ENCODE measurements at places on chromosomes 1 and 21.

- DNase-seq, result no peak
Measured at GRCh38 chr1:164577291-164577690, 18.3 kb downstream of the PBX1 start.

GRCh38 chr1:177119311-177119710 is 45.2 kb downstream of the ASTN1 start:
- no peak for DNase-seq

GRCh38 chr1:53586765-53587164 is 127.6 kb downstream of the DMRTB1 start:
- DNase-seq, result no peak

DNA sequence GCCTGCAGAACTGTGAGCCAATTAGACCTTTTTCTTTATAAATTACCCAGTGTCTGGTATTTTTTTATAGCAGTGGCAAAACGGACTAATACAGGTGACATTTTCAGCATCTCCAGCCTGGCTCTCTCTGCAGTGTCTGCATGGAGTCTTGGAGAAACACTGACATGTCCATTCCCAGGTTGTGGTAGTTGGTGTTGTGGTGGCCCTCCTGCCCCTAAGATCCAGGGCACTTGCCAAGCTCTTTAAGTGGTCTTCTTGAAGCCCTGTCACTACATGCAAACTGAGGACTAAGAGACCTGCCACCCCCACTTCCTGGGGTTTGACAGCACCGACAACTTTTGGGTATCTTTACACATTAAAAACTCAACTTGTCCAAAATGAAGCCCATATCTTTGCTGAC is 419.4 kb downstream of the NPHP4 start:
- DNase-seq, result no peak

DNA sequence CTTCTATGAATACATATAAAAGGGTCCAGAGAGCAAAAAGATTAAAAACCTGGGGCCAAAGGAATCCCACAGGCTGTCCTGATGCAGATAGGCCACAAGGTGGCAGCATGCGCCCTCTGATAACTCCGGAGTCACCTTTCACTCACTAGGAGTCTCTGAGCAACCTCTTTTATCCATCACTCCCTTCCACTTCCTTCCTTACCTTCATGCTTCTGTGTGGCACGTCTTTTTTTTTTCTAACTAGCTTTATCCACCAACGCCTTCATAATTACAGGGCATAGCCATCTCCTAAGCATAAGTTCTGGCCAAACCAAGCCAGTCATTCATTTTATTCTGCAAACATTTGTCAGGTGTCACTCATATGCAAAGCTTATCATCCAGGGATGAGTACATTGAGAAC is 3.9 kb upstream of the PGLYRP4 start:
- peak; percentile 74 for DNase-seq

GRCh38 chr1:172448995-172449584 is 5.2 kb upstream of the PIGC start:
- peak; percentile 93 for DNase-seq

GRCh38 chr1:22738522-22738921 is 27.9 kb downstream of the EPHB2 start:
- DNase-seq, result no peak

DNA sequence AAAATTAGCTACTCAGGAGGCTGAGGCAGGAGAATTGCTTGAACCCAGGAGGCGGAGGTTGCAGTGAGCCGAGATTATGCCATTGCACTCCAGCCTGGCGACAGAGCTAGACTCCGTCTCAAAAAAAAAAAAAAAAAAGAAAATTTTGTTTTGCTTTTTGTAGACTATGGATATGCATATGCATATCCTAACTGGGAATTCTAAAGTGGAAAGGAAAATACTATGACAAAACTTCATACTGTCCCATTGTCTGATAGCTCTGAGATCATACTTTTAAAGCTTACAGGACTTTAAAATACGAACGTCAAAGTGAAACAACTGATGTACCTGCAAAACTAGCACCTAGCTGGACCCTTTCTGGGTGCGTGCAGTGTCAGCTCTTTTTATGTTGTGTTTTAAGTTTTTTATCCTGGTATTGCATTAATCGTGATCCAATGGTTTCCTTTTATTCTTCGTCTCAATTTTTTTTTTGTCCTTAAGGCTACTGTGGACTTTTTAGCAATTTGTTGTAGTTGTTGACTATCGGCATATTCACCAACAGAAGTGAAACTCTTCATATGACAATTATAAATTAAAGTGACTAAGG is 19.2 kb downstream of the SPRTN start:
- DNase-seq, result no peak

DNA sequence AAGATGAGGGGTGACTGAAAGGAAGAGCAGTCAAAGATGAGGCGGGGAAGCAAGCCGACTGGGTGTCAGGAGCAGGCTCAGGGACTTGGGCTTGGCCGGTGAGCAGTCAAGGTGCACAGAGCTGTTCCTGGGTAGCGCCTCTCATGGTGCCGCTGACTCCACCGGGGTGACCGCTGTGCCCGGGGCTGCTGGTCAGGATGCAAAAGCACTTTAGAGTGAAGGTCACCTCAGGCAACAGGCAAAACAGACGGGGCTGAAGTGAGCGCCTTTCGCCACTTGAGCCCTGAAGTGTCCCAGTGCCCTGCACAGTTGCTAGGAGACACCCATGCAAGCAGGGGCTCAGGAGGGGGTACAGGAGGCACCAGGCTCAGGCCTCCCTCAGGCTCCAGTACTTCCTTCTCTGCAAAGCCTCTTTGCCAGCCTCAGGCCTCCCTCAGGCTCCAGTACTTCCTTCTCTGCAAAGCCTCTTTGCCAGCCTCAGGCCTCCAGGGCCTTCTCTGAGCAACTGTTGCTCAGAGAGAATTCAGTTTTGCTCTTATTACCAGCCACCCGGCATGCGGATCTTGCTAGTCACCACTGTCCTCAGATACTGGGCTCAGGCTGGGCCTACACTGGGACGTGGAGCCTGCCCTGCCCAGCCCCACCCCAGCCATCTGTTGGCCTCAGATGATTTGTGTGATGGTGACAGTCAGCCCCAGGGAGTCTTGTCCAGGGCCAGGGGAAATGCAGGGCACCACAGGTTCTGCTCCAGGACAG is 99.7 kb upstream of the IRF2BP2 start:
- DNase-seq, result no peak

DNA sequence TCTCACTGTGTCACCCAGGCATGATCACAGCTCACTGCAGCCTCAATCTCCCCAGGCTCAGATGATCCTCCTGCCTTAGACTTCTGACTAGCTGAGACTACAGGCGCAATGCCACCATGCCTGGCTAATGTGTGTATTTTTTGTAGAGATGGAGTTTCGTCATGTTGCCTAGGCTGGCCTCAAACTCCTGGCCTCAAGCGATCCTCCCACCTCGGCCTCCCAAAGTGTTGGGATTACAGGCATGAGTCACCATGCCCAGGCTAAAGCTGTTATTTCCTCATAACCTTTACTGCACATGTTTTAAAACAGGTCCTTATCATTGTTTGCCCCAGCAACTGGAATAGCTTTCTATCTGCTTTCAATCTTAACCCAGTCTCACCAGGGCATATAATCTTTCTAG is 2.9 kb downstream of the SARS1 start:
- no peak for DNase-seq

- DNase-seq, result no peak
Measured at GRCh38 chr1:206506405-206507283, 687 bp upstream of the RASSF5 start.

DNA sequence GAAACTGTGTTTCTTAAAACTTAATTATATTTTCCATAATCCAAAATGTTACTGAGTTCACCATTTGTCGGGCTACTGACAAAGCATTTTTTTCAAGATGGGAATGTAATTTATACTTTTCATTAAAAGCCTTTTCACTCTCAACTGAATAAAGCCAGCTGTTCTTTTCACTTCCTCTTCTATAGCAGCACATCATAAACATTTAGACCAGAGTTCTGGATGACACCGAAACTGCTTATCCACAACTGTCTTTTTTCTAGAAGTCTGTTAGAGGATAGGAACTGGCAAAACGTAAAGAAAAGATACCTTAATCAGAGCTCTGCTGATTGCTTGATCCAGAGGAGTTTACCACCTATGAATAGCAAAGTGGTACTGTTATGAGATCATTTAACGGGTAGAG is 594.7 kb downstream of the ADGRL2 start:
- DNase-seq, result no peak

- DNase-seq, result peak; percentile 9
Measured at GRCh38 chr1:77889671-77890070, 1.2 kb downstream of the NEXN start.

GRCh38 chr21:40215941-40216340 is 348.7 kb downstream of the PCP4 start:
- DNase-seq, result no peak

DNA sequence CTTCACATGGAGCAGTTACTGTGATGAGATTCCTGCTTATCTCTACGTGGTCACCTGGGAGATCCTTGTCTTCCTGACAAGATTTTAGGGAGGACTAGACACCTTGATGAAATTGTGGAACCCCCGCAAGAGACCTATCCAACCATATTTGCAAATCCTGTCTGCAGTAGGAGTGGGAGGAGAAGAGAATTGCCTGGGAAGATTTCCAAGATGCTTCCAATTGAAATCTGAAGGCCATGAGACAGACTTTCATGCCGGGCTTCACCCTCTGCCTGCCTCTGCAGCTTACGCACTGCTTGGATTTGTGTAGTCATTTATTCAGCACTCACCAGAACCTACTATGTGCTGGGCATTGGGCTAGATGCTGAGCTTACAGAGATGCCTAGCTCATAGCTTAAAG is 106.6 kb downstream of the OMA1 start:
- no peak for DNase-seq

DNA sequence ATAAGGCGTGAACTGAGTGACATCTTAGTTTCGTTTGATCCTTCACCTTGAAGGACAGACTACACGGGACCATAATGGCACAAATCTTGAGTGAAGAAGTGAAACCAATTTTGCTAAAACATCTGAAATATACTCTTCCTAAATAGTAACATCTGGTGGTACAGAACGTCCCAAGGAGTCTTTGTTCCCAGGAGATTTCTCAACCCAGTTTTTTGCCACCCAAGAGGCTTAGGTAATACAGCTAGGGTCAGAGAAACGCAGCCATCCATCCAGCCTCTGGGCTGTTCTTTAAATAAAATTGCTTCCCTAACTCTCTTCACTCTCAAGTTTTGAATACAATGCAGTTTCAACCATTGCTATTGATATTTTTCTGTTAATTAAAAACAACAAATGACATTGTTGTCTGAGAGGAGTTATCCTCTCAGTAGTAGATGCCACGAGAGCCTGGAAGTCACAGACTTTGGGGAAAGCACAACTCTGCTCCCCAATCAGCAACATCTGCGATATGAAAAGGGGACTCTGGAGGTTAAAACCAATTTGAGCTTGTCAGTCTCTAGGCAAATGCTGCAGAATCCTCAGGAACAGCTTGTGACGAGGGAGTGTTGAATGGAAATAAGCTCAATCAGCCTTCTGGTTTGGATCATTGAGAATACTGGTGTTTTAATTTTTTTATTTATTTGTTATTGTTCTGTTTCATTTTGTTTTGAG is 394.3 kb upstream of the ADGRL2 start:
- DNase-seq, result no peak

GRCh38 chr1:143691971-143692529 is 279.7 kb downstream of the FAM72C start:
- DNase-seq, result no peak

DNA sequence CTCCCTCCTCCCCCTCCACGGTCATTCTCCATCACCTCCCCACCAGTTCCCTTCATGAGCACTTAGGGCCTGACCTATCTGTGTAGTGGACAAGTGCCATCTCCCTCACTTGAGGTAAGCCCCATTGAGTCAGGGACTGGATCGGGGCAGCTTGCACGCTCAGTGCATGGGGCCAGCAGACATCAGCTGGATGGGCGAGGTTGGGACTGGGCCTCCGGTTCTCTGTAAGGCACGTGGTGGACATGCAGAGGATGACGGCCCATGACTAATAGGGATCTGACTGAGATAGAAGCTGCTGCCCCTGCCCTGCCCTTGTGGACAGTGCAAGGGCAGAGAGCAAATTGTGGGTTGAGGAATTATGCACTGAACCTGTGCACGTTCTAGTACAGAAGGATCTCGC is 120.4 kb upstream of the C1orf174 start:
- DNase-seq, result no peak

GRCh38 chr1:107264561-107264960 is 123.7 kb downstream of the NTNG1 start:
- no peak for DNase-seq

DNA sequence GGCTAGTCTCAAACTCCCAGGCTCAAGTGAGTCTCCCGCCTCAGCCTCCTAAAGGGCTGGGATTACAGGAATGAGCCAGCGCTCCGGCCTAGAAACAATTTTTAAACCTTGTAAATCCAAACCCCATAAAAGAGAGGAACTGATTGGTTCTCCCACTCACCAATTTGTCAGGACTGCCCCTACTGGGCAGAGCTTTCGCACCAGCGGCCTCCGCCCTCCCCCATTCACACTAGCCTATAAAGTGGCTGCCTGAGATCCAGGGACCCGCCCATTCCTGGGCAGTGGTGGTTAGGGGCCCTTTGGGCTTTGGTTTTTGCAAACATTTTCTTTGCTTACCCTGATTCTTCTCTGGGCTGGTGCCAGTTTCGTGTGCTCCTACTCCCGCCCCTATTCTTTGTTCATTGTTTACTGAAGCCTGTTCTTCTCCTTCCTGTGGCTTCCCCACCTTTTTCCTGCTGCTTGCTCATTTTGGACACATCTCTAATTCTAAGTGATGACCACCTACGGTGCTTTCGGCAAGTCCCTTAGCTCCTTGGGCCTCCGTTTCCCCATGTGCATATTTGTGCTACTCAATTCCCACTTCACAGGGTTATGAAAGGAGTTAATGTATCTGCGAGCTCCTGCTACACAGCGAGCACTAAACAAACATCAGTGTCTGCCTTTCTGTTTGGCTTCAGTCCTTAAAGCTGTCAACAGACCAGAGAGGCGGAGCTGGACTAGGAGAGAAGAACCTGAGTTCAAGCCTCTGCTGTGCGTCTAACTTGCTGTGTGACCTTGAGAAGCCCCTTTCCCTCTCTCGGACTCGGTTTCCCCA is 39.8 kb upstream of the CLIC4 start:
- peak; percentile 90 for DNase-seq

DNA sequence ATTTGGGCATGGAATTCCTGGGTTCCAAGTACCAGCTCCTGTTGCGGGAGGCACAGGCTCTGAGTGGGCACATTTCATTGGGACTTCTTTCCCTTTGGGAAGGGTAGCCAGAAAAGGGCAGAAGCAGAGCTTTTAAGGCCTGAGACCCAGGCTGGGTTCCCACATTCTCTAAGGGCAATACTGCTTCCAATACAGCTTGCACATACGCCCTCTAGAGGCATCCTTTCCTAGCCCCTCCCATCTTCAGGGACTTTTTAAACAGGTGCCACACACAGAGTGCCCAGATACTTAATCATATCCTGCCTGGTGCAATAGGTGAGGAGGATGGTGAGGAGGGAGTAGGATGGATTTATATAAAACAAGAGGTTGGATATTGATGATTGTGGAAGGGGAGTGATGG is 5.7 kb downstream of the GPR88 start:
- DNase-seq, result peak; percentile 33

DNA sequence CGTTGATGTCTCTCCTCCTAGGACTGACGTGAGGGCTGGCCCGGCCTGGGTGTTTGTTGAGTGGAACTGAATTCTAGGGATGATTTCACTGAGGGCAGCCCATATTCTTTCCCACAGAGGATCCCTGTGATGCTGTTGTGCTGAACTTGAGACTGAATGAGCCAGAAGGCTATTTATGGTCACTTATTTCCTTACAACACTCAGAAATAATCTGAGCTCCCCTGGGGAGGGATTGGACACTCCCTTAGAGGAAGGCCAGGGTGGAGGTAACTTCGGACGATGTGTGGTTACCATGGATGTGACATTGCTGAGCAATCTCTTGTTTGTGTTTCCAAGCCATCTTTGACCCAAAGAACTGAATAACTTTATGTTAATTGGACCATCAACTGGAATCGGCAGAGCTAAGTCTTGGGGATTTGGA is 5.1 kb upstream of the TMCO4 start:
- no peak for DNase-seq
